Body of pancreas (tissue), 4 donors: ENCODE measurements at places on chromosomes 11 and 22. TPM values are rescaled to one million over a fixed set of nuclear protein-coding genes. Genes with fewer than 3 reads are reported as not detected.

DNA sequence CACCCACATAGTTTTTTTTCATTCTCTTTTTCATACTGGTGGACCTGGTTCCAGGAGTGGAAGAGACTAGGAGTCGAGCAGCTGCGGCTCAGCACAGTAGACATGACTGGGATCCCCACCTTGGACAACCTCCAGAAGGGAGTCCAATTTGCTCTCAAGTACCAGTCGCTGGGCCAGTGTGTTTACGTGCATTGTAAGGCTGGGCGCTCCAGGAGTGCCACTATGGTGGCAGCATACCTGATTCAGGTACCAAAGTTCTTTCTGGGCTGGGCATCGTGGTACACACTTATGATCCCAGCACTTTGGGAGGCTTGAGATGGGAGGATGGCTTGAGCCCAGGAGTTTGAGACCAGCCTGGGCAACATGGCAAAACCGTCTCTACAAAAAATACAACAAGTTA is 4.2 kb downstream of the PTPMT1 start:
- DNase-seq: no peak
- no peak overlapping the region for H3K27ac ChIP-seq
- H3K27me3 ChIP-seq: no peaks in the 10 kb centered on the region
- H3K36me3 ChIP-seq: no peaks in the 10 kb centered on the region

DNA sequence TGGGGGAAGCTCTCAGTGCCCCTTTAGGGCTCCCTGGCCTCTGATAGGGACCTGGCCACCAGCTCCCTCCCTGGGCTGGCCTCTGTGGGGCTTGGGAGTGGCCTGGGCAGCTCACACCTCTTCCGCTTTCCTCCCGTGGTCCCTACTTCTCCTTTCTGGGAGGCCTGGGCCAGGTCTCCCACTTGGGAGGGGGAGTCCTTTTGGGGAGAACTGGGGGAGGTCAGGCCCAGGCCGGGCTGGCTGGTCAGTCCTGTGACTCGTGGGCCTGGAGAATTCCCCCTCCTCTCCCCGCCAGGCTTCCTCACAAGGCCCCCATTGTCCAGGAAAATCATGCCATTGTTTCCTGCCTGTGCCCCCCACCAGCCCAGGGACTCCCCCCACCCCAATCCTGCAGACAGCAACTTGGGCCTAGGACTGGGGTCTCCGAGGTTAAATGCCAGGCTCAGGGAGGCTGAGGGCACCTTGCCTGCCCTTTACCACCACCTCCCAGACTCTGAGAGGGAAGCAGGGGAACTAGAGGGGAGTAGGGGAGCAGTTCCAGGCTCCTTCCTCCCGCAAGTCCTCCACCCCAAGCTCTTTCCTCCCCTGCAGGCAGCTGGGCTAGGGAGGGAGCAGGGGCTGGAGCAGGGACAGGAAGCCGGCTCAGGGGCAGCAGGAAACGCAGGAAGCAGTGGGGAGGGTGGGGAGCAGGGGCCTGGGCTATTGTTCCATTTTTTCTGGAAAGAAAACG is 2.8 kb downstream of the MAP3K11 start:
- H3K36me3 ChIP-seq: no peaks in the 10 kb centered on the region
- no peak overlapping the region for H3K4me3 ChIP-seq
- DNase-seq: no peak
- H3K27ac ChIP-seq: no peak overlapping the region

- peaks cover 32% of the 10 kb centered on the region for H3K4me1 ChIP-seq
- H3K27me3 ChIP-seq: no peaks in the 10 kb centered on the region
- no peaks in the 10 kb centered on the region for H3K36me3 ChIP-seq
Measured at GRCh38 chr22:23282986-23283385, 102.7 kb downstream of the BCR start.

DNA sequence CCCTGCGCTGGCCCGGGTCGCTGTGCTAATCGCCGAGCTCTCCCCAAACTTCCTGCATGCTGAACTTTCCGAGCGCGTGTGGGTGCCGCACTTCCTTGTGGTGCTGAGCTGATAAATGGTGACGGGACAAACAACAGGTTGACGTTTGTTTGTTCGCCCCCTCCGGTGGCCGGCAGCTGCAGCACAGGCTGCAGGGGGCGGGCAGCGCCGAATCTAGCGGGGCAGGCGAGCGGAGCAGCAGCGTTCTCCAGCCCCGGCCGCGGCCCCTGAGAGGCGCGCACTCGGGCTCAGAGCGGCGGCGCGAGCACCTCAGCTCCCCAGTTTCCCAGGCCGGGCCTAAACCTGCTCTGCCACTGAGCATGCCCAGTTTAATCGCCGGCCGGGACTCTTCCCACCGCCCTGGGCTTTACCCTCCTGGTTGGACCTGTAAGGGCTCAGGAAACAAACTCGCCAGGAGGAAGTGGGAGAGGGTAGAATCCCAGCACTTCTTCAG is at the start of gene PDGFD:
TSS of gene PDGFD (minus strand) at position 120 of the 493 bp plus-strand sequence.
- no peaks in the 10 kb centered on the region for H3K36me3 ChIP-seq
- DNase-seq: peak; percentile 80
- peak within 1 kb of the TSS; percentile 49 for H3K4me3 ChIP-seq
- peak within 1 kb of the TSS; percentile 65 for H3K27ac ChIP-seq
- peaks cover 18% of the 10 kb centered on the region for H3K4me1 ChIP-seq

GRCh38 chr22:24053481-24054226 is 42.5 kb downstream of the CABIN1 start:
- H3K27ac ChIP-seq: no peak overlapping the region
- no peak for DNase-seq
- peaks cover 41% of the 10 kb centered on the region for H3K36me3 ChIP-seq
- no peaks in the 10 kb centered on the region for H3K27me3 ChIP-seq
- no peak overlapping the region for H3K4me3 ChIP-seq
- no peaks in the 10 kb centered on the region for H3K4me1 ChIP-seq

- peak overlapping the region; percentile 0 for H3K4me3 ChIP-seq
- no peaks in the 10 kb centered on the region for H3K36me3 ChIP-seq
- peaks cover 33% of the 10 kb centered on the region for H3K4me1 ChIP-seq
- H3K27me3 ChIP-seq: no peaks in the 10 kb centered on the region
- peak overlapping the region; percentile 72 for H3K27ac ChIP-seq
Measured at GRCh38 chr22:35840302-35840739, 122.6 kb downstream of the APOL5 start.

The CHKB gene
- total RNA-seq: 122 TPM

- DNase-seq: no peak
- no peaks in the 10 kb centered on the region for H3K27me3 ChIP-seq
- no peaks in the 10 kb centered on the region for H3K36me3 ChIP-seq
Measured at GRCh38 chr11:87572881-87573280, 535.1 kb downstream of the TMEM135 start.

GRCh38 chr11:61828629-61829407 is 718 bp downstream of the FADS2 start:
- peak; percentile 31 for DNase-seq
- peaks cover 26% of the 10 kb centered on the region for H3K4me1 ChIP-seq
- no peaks in the 10 kb centered on the region for H3K27me3 ChIP-seq
- H3K27ac ChIP-seq: peak overlapping the region; percentile 75

DNA sequence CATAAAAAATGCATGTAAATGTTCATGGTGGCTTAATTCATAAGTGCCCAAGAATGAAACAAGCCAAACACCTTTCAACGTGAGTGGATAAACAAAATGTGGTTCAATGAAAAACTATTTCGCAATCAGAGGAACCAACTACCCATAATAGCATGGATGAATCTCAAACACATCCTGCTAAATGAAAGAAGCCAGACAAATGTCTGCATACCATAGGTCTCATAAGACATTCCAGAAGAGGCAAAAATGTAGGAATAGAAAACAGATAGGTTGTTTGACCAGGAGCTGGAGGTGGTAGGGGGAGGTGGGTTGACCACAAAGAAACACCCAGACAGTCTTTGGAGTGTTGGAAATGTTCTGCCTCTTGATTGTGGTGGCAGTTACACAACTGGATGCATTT is 13.2 kb upstream of the OSBPL5 start:
- H3K4me1 ChIP-seq: no peaks in the 10 kb centered on the region
- no peaks in the 10 kb centered on the region for H3K36me3 ChIP-seq
- no peak overlapping the region for H3K4me3 ChIP-seq
- H3K27ac ChIP-seq: no peak overlapping the region

- H3K27me3 ChIP-seq: no peaks in the 10 kb centered on the region
- DNase-seq: no peak
- no peak overlapping the region for H3K27ac ChIP-seq
- no peaks in the 10 kb centered on the region for H3K36me3 ChIP-seq
Measured at GRCh38 chr11:69894648-69895047, 75.4 kb upstream of the FGF3 start.

DNA sequence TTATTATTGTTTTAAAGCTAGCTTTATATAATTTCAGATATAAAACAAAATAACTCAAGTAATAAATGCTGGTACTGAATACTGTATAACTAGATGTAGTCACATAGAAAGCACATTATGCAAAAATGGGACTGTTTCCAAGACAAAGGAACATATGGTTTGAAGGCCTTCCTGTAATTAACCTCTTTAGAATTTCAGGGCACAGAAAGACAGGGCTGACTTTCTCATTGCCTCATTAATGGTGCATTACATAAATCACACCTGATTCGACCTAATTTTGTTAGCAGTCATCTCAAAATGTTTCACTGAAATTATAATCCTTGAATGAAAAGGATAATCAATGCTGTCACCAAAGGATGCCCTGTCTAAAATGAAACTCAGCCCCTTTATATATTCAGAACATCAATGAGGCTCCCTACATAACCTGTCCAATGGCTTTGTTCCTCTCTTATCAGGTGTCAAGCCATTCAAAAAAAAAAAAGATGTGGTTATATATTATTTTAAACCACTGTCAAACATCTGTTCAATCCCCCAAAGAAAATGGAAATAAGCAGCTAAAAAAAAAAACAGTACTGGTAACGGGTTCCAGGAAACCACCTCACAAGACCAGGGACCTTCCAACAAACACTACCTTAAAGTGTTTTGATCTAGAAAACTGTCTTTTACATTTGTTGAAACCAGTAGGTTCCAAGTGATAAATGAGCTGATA is 77.4 kb downstream of the FAM168A start:
- H3K27ac ChIP-seq: no peak overlapping the region
- no peaks in the 10 kb centered on the region for H3K27me3 ChIP-seq
- no peaks in the 10 kb centered on the region for H3K4me1 ChIP-seq
- DNase-seq: no peak
- no peaks in the 10 kb centered on the region for H3K36me3 ChIP-seq
- H3K4me3 ChIP-seq: no peak overlapping the region

The RPS25 gene
- total RNA-seq: 824 TPM

GRCh38 chr11:2929531-2929949 is 320 bp upstream of the PHLDA2 start:
- H3K27me3 ChIP-seq: peaks cover 5% of the 10 kb centered on the region
- peaks cover 33% of the 10 kb centered on the region for H3K4me1 ChIP-seq
- peak; percentile 75 for DNase-seq

DNA sequence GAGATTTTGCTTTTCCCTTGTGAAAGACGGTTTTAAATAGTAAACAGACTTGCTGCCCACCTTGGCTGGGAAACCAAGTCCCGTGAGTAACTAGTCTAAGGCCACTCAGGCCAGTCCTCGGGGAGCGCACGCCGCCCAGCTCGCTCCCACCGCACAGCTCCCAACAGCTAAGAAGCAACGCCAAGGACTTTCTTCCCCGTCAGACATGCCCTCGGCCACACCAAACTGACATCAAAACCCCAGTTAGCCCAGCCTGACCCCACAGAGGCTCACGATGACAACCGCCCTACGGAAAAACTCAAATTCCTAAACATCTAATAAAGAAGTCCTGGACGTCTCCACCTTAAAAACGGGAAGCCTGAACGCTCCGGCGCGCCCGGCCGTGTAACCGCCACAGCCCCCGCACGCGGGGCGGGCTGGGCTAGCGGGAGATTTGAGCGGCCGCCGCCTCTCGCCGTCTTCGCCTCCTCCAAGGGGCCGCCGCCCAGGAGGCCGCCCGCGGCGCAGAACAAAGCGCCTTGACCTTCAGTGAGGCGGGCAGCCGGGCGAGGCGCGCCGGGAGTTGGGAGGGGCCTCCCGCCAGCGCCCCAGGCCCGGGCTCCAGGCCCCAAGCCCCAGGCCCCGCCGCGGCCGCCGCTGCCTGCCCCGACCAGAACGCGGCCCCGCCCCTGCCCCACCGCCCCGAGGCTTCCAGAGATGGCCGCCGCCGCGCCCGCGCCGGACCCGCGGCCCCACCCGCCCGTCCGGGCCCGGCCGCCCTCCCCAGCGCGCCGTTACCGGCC is 486 bp downstream of the NAP1L4 start:
- peak overlapping the region; percentile 95 for H3K27ac ChIP-seq
- H3K4me3 ChIP-seq: peak overlapping the region; percentile 76
- peak; percentile 41 for DNase-seq
- no peaks in the 10 kb centered on the region for H3K27me3 ChIP-seq
- no peaks in the 10 kb centered on the region for H3K36me3 ChIP-seq

- H3K27ac ChIP-seq: peak overlapping the region; percentile 90
- no peaks in the 10 kb centered on the region for H3K36me3 ChIP-seq
- H3K4me1 ChIP-seq: peaks cover 71% of the 10 kb centered on the region
- peak; percentile 37 for DNase-seq
Measured at GRCh38 chr22:42644422-42645340, 4.3 kb upstream of the ATP5MGL start.

DNA sequence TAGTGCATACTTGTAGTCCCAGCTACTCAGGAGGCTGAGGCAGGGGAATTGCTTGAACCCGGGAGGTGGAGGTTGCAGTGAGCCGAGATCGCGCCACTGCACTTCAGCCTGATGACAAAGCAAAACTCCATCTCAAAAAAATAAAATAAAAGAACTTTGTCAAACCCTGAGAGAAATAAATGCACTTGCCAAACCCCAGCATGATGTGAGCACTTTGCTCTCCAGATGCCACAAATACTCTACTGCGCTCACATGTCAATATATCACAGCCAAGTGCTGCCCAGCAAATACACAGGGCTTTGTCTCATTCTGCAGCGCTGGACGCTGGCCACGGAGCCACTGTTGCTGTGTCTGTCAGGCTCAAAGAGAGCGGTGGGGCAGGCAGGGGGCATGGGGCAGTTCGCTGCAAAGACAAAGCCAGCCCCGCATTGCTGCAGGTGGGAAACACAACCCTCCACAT is 45.1 kb downstream of the AHNAK start:
- H3K27me3 ChIP-seq: no peaks in the 10 kb centered on the region
- H3K27ac ChIP-seq: no peak overlapping the region
- H3K4me3 ChIP-seq: no peak overlapping the region
- H3K4me1 ChIP-seq: peaks cover 29% of the 10 kb centered on the region
- no peaks in the 10 kb centered on the region for H3K36me3 ChIP-seq
- DNase-seq: peak; percentile 44

The ZNF214 gene
- 2.1 TPM for total RNA-seq
